Activated effector memory CD4-positive, alpha-beta T cell treated with Interleukin-2 at 50 U/mL for 16 hours (primary cell): ENCODE measurements at places on chromosomes 1 and 21.

DNA sequence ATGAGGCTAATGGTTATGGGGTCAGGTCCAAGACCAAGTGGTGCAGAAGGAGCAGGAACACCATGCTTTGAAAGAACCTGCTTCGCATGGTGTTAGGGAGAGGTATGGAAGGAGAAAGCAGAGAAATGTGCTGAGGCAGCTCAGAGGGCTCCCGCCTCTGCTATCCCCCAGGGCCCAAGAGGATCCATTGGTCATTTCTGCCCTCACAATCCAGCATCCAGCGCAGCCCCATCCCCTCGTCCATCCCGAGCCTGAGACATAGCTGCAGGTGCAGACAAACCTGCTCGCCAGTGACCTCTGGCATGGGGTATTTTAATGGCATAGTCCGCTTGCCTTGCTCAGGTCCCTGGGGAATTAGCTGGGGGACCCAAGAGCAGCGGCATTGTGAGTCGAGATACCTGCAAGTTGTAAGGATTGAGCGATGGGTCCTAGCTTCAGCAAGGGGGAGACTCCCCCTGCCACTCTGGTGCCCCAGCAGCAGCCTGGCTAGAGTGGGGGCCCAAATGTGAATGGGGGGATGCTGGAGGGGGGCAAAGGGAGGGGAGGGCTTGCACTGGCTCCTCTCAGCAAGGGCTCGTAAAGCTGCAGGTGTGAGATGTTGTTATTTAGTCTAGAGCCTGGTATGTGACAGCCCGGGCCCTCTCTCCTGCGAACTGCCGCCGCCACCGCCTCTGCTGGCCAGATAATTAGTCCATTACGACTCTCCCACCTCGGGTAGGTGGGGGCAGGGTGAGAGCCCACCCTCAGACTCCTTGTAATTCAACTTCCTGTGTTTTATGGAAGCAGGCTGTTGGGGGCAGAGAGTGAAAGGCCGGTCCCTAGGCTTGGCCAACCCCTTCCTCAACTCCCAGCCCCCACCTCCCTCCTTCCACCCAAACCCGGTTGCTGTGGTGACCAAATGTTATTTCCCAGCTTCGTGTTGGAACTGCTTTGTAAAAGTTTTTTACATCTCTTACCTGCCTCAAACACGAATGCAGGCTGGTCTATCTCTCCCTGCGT, 118.8 kb downstream of the RNF220 start:
- no peak for DNase-seq

DNA sequence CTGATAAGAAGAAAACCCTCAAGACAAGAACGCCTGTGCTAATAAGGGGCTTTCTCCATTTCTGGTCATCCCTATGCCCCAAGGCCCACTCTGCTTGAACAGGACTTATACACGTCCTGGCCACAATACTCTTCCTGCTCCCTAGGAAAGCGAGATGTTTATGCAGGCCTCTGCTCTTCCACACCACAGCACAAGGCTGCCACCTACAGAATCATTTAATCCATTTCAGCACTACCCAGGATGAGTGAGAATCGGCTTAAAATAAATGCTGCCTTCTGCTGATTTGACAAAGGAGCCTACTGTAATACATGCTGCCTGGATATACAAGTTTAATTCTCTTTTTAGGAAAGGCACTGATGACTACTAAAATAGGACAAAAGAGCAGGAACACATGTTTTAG, 29.4 kb downstream of the FRRS1 start:
- DNase-seq = no peak

DNA sequence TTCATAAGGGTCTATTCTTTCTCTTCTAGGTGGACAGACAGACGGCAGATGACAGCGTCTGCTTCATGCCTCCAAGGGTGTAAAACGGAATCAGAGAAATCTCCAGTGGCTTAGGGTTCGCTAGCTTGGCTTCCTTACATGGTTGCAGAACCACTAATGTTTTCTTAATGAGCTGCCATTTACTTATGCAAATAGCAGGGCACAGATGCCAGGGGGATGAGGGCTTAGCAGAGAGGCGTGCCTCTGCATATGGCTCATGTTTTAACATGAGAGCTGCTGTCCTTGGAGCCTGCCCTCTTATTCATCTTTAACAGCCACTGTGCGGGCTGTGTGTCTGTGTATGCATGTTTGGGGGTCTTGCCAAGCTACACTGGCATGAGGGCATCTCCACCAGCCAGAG, 119.6 kb downstream of the IER5 start:
- DNase-seq = no peak

DNA sequence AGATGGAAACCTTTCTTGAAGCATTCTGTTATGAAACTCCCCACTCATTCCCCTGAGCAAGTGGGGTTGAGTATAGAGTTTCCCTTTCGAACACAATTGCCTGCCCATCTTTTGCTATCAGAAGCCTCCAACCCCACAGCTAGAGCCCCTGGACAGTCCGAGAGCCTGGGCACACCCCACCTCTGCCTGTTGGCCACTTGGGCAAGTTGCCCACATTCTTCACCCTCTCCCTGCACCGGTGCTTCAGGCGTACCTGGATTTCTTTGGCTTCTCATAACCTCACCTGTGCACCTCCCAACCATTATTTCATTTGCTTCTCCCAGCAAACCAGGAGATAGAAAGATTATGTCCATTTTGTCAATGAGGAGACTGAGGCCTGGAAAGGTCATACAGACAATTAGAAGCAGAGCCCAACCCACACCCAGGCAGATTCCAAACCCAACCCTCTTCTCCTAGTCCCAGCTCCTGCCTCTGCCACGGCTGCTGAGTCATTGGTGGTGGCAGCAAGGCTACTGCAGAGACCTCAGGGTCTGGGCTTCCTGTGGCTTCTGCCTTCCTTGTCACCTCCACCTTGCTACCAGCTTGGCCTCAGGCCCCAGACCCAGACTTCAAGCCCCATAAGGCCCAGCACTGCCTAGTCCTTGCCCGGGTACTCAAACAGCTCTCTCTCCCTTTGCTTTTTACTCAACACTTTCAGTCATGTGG, 118.7 kb upstream of the ZBTB40 start:
- no peak for DNase-seq

GRCh38 chr21:23281917-23282316, 2283.7 kb downstream of the NCAM2 start:
- DNase-seq = no peak

DNA sequence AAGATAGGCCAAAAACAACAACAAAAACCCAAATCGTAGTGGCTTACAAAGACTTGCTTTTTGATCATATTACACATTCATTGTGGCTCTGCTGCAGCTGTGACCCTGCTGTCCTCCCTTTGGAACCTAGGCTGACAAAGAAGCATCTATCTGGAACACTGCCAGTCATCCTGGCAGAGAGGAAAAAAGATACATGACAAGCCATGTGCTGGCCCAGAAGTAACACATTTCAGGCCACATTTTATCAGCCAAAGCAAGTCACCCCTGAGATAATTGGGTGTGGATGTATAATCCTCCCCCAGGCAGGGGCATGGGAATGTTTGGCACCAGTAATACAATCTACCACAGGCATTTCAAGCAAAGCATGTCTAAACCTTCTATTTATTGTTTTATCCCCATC, 37.2 kb upstream of the AGO1 start:
- DNase-seq = no peak

- DNase-seq = no peak
Observed at GRCh38 chr1:220527279-220527907, 543 bp upstream of the MARK1 start.

- DNase-seq = peak; percentile 79
Observed at GRCh38 chr1:151070474-151071276, at the start of gene GABPB2. GABPB2 (plus strand) TSS chr1:151070761; CDS start chr1:151088190, 17,429 bp downstream.
